Activated CD8-positive, alpha-beta T cell treated with anti-CD3 and anti-CD28 coated beads for 36 hours (primary cell): ENCODE measurements at places on chromosomes 5 and 9. TPM values are rescaled to one million over a fixed set of nuclear protein-coding genes. Genes with fewer than 3 reads are reported as not detected.
A peak's percentile ranks its signal among the peaks of the same experiment; 100 is the strongest.

DNA sequence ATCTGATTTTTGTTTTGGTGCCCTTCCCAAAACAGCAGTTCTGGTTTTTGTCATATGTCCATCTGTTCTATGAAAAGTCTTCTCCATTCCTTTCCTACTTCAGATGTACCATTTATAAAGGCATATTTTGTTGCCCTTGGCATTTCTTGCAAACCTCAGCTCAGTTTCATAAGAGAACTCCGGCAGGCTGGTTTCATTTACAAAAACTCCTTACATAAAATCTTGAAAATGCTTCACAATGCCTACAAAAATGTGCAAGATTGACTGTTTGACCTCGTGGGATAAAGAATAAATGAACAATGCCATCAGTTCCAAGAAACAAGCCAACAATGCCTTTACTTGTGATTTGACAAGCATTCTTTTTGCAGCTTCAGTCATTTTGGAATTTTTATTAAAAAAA is 39.1 kb upstream of the CTNNAL1 start:
- no peak overlapping the region for H3K27ac ChIP-seq
- peaks cover 1% of the 10 kb centered on the region for H3K4me1 ChIP-seq
- H3K27me3 ChIP-seq: no peaks in the 10 kb centered on the region
- no peak overlapping the region for H3K4me3 ChIP-seq
- peaks cover 41% of the 10 kb centered on the region for H3K36me3 ChIP-seq

RNF183 gene
- total RNA-seq: 0.27 TPM

DNA sequence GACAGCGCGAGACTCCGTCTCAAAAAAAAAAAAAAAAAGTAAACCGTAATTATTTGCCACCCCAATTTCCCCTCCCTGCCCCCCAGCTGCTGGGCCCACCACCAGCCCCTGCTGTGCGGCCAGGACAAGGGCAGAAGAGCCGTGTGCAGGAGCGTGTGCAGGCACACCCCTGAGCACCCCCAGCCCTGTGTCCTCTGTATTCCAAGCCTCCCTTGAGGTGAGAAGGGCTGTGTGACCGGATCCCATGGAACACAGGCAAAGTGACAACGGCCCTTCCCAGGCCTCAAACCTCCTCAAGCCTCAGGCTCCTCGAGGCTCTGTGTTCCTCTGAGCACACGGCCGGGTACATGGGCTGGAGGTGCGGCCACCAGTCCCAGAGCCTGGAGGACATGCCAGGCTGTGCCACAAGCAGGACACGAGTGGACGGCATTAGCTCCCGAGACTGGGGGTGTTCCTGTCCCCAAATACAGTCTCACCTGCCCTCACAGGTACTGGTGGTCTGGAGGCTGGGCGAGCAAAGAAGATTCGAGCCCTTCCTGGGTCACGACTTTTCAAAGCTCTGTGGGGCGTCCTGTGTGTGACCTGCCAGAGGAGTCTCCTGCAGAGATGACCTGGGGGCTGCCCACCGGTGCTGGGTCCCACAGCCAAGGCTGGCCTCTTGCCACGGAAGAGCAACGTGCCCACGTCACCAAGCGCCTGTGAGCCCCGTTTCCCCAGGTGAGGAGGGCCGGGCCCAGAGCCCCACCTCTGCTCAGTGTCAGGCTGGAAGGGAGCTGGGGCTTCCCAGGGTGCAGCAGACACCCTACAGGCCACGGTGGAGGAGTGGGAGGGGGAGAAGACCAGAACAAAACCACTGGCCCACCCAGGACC is 47.1 kb upstream of the SIMC1 start:
- no peaks in the 10 kb centered on the region for H3K4me1 ChIP-seq
- no peaks in the 10 kb centered on the region for H3K36me3 ChIP-seq
- no peak overlapping the region for H3K27ac ChIP-seq
- H3K27me3 ChIP-seq: peaks cover 3% of the 10 kb centered on the region
- no peak overlapping the region for H3K4me3 ChIP-seq

DNA sequence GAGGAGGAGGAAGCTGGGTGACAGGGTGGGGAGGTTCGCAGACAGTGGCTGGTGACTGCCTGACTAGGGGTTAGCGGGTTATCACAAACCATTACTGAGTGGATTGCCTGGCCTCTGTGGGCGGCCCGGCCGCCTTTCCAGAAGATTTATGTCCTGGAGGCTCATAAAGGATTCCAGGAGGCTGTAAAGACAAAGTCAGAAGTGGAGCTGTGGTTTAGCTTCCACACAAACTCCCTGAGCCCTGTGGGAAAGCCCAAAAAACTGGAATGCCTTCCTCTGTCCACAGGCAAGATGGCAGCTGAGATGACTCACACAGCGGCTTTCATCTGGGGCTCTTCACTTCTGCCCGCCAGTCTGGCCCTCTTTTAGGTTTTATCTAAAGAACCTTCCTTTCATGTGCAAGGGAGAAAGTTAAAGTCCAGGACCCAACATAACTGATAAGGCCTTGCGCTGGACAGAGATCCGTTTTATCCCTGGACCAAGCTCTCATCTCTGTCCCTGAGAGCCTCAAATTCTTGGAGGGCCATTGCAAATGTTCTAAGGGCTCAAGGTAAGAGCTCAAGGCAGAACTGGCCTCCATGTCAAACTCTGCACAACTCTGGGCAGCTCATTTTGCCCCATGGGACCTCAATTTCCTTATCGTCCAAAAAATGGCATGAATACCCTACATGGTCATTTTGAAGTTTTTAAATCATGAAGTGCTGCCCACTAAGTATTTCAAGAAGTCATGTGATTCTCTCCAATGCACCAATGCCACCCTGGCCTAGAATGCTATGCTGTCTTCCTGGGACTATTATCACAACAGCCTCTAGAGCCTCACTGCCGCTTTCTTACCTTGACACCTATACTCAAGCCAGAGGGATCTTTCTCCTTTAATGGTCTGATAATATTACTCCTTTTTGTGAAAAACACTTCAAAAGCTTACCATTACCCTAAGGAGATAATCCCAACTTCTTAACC is 249.4 kb upstream of the TRIM32 start:
- no peak overlapping the region for H3K4me3 ChIP-seq
- DNase-seq: no peak
- no peak overlapping the region for H3K27ac ChIP-seq
- peaks cover 39% of the 10 kb centered on the region for H3K36me3 ChIP-seq

DNA sequence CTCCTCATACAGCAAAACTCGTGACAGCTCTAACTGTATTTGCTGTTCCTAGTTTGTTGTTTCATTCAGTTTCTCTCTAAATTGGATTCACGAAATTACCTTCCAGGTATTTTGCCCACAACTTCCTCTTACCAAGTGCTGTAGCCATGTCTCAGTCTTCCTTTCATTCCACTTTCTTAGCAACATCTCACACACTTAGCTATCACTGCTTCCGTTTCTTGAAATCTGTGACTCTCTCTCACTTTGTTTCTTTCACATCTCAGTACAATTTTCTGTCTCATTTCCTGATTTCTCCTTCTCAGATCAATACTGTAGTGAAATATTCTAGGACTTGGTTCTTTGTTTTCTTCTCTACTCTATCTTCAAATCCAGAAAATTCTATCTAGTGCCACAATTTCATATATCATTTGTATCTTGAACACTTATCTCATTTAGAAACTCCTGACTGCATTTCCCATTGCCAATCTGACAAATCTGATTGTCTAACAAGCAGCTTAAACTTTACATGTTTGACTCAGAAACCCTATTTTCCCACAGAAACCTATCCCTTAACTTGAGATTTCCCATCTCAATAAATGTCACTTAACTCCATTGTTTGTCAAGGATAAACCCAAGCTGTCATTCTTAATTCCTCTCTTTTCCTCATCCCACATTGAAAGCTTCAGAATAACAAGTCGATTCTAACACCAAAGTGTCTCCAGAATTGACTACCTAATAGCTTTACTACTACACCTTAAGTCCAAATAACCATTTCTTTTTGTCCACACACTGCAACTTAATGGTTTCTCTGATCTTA is 303.1 kb downstream of the CDH12 start:
- no peak overlapping the region for H3K4me3 ChIP-seq
- H3K36me3 ChIP-seq: no peaks in the 10 kb centered on the region
- no peak for DNase-seq
- H3K27me3 ChIP-seq: no peaks in the 10 kb centered on the region
- H3K4me1 ChIP-seq: no peaks in the 10 kb centered on the region
- no peak overlapping the region for H3K27ac ChIP-seq

DNA sequence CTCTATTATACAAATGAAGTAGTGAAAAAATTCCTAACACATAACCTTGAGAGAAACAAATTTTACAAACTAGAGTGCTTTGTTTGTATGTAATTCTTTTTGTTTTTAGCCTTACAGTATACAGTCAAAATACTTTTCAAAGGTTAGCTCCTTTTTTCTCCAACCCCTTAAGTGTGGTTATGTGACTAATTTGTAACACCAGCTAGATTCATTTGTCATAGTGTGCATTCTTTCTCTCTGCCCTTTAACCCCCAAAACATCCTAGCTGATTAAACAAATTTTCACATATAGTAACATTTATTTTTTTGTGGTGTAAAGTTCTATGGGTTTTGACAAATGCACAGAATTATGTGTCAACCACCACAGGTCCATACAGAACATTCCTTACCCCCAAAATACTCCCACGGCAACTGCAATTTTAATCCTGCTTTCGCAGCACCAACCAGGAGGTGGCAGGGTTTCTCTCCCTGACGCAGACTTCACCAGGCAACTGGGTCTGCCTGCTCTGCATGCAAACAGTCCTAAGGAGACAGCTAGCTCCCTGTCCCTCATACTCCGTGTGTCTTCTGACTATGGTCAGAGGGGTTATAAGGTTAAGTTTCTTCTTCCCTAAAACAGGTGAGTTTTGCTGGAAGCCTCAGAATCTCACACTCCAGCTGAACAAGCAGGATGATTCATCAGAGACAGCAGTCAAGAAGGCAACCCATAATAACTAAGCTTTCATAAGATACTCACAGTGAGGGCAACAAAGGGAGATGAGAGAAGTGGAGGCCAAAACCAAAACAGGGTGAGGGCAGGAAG is 44.5 kb upstream of the NR5A1 start:
- H3K36me3 ChIP-seq: no peaks in the 10 kb centered on the region

- no peak for DNase-seq
- H3K27ac ChIP-seq: peak overlapping the region; percentile 51
- peaks cover 70% of the 10 kb centered on the region for H3K4me1 ChIP-seq
- H3K27me3 ChIP-seq: no peaks in the 10 kb centered on the region
These were observed 37.2 kb downstream of the GPBP1 start for GRCh38 chr5:57211039-57211438.

GRCh38 chr5:86917117-86917579 is 299.4 kb downstream of the COX7C start:
- no peak overlapping the region for H3K4me3 ChIP-seq
- peak; percentile 35 for DNase-seq
- H3K36me3 ChIP-seq: no peaks in the 10 kb centered on the region

SERF1B gene
- 7.7 TPM for total RNA-seq

- no peaks in the 10 kb centered on the region for H3K27me3 ChIP-seq
- H3K4me1 ChIP-seq: peaks cover 36% of the 10 kb centered on the region
- DNase-seq: peak; percentile 66
- H3K27ac ChIP-seq: peak overlapping the region; percentile 97
- H3K4me3 ChIP-seq: peak overlapping the region; percentile 99
These were observed 646 bp downstream of the CARNMT1 start for GRCh38 chr9:75027187-75028107.

SAPCD2 gene
- 13.5 TPM for total RNA-seq

- no peak for DNase-seq
- no peak overlapping the region for H3K4me3 ChIP-seq
- no peak overlapping the region for H3K27ac ChIP-seq
- H3K27me3 ChIP-seq: no peaks in the 10 kb centered on the region
These were observed 247.6 kb upstream of the FBXL7 start for GRCh38 chr5:15252331-15252730.

PCDHGA7 gene
- total RNA-seq: not detected

DNA sequence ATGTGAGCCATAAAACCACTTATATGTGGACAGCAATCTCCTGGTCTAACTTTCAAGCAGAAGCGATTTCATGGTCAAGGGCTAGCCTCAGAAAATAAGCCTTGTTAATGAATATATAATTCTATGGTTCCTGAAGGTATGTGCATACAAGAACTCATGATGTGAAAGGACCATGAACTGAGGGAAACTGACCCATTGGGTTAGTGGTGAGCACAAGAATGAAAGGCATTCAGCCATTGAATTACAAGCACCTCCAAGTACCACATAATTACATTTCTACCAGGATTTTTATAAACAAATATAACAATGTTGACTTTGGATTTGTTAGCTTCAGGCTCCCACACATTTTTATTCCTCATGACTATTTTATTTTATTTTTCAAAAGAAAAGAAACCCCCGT is 459.0 kb downstream of the TLE4 start:
- H3K27me3 ChIP-seq: peaks cover 5% of the 10 kb centered on the region
- H3K4me1 ChIP-seq: no peaks in the 10 kb centered on the region
- no peak for DNase-seq
- H3K36me3 ChIP-seq: no peaks in the 10 kb centered on the region

DNA sequence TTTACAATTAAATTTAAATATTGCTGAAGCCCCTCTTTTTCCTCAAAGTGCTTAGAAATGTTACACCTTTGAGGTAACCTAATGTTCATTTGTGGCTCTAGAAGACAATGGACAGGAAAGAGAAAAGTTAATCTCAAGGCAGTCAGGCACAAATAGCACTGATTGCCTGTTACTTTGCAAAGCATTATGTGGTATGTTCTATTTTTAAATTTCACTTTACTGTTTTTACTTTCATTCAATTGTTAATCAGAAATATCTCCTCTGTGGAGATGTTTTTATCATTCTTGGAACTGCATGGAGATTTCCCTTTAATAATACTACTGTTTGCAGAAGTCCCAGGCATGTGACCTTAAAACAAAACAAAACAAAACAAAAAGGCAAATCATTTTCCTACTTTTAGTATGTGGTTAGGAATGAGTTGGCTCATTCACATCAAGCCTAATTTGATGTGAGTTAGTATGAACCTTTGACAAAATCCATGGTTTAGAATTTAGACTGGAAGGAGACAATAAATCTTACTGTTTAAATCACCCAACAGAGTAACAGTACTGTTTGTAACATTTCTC is 67.5 kb downstream of the CWC27 start:
- H3K4me3 ChIP-seq: no peak overlapping the region
- DNase-seq: no peak
- H3K36me3 ChIP-seq: peaks cover 21% of the 10 kb centered on the region
- no peaks in the 10 kb centered on the region for H3K27me3 ChIP-seq

DNA sequence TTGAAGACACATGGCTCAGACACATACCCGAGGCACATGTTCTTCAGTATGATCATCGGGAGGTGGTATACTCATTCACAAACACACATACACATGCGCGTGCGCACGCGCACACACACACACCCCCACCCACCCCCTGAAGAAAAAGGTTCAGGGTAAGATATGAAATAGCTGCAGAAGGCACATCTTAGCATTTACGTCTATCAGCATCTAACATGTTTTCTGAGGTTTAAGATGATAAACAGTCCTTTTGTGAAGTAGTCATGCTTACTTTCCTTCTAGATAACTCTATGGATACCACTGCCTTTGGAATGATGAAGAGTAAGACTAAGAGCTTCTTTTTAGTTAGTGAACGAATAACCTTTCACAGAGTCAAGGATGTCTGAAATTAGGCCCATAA is 105.1 kb upstream of the GNA14 start:
- peaks cover 25% of the 10 kb centered on the region for H3K4me1 ChIP-seq
- H3K27ac ChIP-seq: no peak overlapping the region
- no peaks in the 10 kb centered on the region for H3K27me3 ChIP-seq
- no peak overlapping the region for H3K4me3 ChIP-seq
- H3K36me3 ChIP-seq: peaks cover 14% of the 10 kb centered on the region
